ENCODE measurements at places on chromosomes 16 and 17. TPM values are rescaled to one million over a fixed set of nuclear protein-coding genes. Genes with fewer than 3 reads are reported as not detected.
A peak's percentile ranks its signal among the peaks of the same experiment; 100 is the strongest.

DNA sequence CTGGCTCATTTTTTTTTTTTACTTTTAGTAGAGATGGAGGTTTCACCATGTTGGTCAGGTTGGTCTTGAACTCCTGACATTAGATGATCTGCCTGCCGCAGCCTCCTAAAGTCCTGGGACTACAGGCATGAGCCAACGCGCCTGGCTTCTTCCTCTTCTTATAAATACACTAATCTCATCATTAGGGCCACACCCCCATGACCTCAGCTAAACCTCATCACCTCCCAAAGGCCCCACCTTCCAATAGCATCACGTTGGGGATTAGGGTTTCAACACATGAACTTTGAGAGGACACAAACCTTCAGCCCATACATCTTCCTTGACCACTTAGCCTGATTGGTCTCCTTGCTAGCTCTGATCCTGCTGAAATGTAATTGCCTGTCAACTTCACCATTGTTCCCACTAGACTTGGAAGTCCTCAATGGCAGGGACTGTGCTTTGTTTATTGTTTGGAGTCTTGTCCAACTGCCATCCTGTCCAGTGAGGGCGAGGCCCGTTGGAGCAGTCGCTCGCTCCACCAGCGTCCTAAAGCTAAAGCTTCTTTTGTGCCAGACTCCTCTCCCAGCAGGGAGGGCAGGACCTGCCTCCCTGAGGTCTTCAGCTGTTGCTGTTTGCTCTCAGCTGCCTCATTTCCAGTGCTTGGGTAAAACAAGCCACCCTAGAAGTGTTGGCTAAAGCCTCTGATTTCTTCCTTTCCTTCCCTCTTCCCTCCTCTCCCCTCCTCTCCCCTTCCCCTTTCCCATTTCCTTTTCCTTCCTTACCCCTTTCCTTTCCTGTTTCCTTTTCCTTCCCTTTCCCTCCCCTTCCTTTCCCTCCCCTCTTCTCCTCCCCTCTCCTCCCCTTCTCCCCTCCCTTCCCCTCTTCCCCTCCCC lies 85.3 kb downstream of the HAPSTR1 start:
- H3K4me3 ChIP-seq = no peak overlapping the region
- no peak for DNase-seq
- no peak overlapping the region for H3K27ac ChIP-seq
- no peaks in the 10 kb centered on the region for H3K27me3 ChIP-seq
- no peaks in the 10 kb centered on the region for H3K36me3 ChIP-seq

- peaks cover 6% of the 10 kb centered on the region for H3K4me1 ChIP-seq
- H3K27ac ChIP-seq = no peak overlapping the region
- peaks cover 15% of the 10 kb centered on the region for H3K27me3 ChIP-seq
These were observed 19.6 kb downstream of the OR1D5 start for GRCh38 chr17:3043737-3044365.

DNA sequence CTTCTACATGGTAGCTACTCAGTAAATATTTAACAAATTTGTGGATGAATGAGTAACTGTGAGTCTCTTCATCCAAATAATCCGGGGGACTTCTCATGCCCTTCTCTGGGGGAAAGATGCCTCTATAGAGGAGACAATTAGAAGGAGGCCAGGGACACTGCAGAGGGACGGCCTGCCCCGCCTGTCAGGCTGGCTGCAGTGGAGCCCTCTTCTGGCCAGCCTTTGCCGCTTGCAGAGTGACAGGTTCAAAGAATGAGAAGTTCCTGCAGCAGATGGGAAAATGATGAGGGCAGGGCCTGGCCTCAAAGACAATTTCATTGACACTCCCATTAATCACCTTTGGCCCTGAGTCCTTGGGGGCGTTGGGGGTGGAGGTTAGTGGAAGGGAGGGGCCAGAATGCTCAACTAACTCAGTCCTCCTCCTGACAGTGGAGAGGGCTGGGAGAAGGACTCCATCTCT lies 339.0 kb downstream of the MAF start:
- peaks cover 4% of the 10 kb centered on the region for H3K27me3 ChIP-seq
- H3K4me1 ChIP-seq = peaks cover 4% of the 10 kb centered on the region
- no peak overlapping the region for H3K4me3 ChIP-seq
- H3K27ac ChIP-seq = no peak overlapping the region
- no peaks in the 10 kb centered on the region for H3K36me3 ChIP-seq

DNA sequence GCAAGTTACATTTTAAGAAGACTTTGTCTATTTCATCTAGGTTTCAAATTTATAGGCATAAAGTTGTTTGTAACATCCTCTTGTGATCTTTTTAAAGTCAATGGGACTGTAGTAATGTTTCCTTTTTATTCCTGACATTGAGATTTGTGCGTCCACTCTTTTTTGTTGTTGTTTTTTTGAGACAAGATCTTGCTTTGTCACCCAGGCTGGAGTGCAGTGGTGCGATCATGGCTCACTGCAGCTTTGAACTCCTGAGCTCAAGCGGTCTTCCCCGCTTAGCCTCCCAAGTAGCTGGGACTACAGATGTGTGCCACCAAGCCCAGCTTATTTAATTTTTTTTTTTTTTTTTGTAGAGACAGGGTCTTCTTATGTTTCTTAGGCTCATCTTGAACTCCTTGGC lies 29.9 kb downstream of the RPTOR start:
- DNase-seq = no peak
- peaks cover 6% of the 10 kb centered on the region for H3K4me1 ChIP-seq
- H3K4me3 ChIP-seq = no peak overlapping the region
- H3K27ac ChIP-seq = no peak overlapping the region
- no peaks in the 10 kb centered on the region for H3K27me3 ChIP-seq
- H3K36me3 ChIP-seq = no peaks in the 10 kb centered on the region

DNA sequence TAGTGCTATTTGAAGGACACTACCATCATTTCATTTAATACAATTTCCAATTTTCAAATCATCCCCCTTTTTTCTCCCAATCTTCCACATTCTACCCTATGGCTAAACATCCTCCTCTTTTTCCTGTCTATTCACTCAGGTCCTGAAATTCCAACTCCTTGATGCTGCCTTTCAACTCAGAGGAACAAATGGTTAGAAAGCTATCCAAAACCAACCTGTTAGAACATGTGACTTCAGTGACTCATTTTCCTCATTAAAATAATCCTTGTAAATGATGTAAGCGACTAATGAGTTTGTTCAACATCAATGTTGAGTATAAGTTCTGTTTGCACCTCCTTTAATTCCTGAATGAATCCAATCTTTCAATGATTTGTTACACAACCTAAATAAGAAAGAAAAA lies 5.5 kb downstream of the PSMD12 start:
- H3K4me1 ChIP-seq = peaks cover 36% of the 10 kb centered on the region
- peaks cover 17% of the 10 kb centered on the region for H3K36me3 ChIP-seq
- no peaks in the 10 kb centered on the region for H3K27me3 ChIP-seq
- peak overlapping the region; percentile 19 for H3K27ac ChIP-seq

GRCh38 chr16:85398688-85399582 lies 214.2 kb upstream of the GSE1 start:
- H3K4me1 ChIP-seq = peaks cover 57% of the 10 kb centered on the region
- H3K36me3 ChIP-seq = no peaks in the 10 kb centered on the region
- H3K27me3 ChIP-seq = no peaks in the 10 kb centered on the region
- H3K27ac ChIP-seq = no peak overlapping the region
- no peak overlapping the region for H3K4me3 ChIP-seq

- no peaks in the 10 kb centered on the region for H3K36me3 ChIP-seq
- H3K4me1 ChIP-seq = peaks cover 11% of the 10 kb centered on the region
- H3K4me3 ChIP-seq = peak overlapping the region; percentile 60
- no peak overlapping the region for H3K27ac ChIP-seq
- no peaks in the 10 kb centered on the region for H3K27me3 ChIP-seq
- no peak for DNase-seq
These were observed 37.0 kb upstream of the PEMT start for GRCh38 chr17:17628388-17629008.

GRCh38 chr17:47708312-47708863 lies 14.4 kb downstream of the TBKBP1 start:
- H3K36me3 ChIP-seq = peaks cover 28% of the 10 kb centered on the region
- H3K4me1 ChIP-seq = peaks cover 1% of the 10 kb centered on the region
- no peak overlapping the region for H3K4me3 ChIP-seq
- no peak overlapping the region for H3K27ac ChIP-seq

GRCh38 chr17:50660042-50660886 lies 25.6 kb downstream of the ABCC3 start:
- peaks cover 25% of the 10 kb centered on the region for H3K4me1 ChIP-seq
- no peaks in the 10 kb centered on the region for H3K27me3 ChIP-seq
- no peak overlapping the region for H3K4me3 ChIP-seq
- H3K27ac ChIP-seq = peak overlapping the region; percentile 85

DNA sequence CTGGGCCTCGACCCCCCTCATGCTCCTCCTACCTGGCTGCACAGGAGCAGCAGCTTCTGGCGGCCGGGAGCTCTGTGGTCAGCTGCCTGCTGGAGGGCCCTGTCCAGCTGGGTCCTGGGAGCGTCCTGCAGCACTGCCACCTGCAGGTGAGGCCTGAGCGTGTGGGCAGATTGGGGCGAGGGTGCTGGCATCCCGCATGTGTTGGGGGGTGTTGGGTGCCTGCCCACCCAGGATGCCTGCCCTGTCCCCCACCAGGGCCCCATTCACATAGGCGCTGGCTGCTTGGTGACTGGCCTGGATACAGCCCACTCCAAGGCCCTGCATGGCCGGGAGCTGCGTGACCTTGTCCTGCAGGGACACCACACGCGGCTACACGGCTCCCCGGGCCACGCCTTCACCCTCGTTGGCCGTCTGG lies 16.5 kb downstream of the FCSK start:
- no peaks in the 10 kb centered on the region for H3K27me3 ChIP-seq
- DNase-seq = no peak
- H3K27ac ChIP-seq = no peak overlapping the region
- no peak overlapping the region for H3K4me3 ChIP-seq
- H3K4me1 ChIP-seq = peaks cover 3% of the 10 kb centered on the region

GRCh38 chr17:76447931-76448652 lies 4.9 kb downstream of the UBE2O start:
- H3K27me3 ChIP-seq = no peaks in the 10 kb centered on the region
- no peaks in the 10 kb centered on the region for H3K36me3 ChIP-seq
- H3K4me1 ChIP-seq = peaks cover 74% of the 10 kb centered on the region
- no peak overlapping the region for H3K27ac ChIP-seq

- H3K4me1 ChIP-seq = peaks cover 6% of the 10 kb centered on the region
- H3K27me3 ChIP-seq = no peaks in the 10 kb centered on the region
- H3K27ac ChIP-seq = no peak overlapping the region
- H3K4me3 ChIP-seq = no peak overlapping the region
- peaks cover 25% of the 10 kb centered on the region for H3K36me3 ChIP-seq
These were observed 17.1 kb upstream of the CRK start for GRCh38 chr17:1473170-1473569.

- no peak for DNase-seq
- H3K27ac ChIP-seq = peak overlapping the region; percentile 81
- H3K36me3 ChIP-seq = no peaks in the 10 kb centered on the region
- no peaks in the 10 kb centered on the region for H3K27me3 ChIP-seq
- H3K4me1 ChIP-seq = peaks cover 67% of the 10 kb centered on the region
These were observed 59.8 kb downstream of the CYTH1 start for GRCh38 chr17:78722246-78722761.

DNA sequence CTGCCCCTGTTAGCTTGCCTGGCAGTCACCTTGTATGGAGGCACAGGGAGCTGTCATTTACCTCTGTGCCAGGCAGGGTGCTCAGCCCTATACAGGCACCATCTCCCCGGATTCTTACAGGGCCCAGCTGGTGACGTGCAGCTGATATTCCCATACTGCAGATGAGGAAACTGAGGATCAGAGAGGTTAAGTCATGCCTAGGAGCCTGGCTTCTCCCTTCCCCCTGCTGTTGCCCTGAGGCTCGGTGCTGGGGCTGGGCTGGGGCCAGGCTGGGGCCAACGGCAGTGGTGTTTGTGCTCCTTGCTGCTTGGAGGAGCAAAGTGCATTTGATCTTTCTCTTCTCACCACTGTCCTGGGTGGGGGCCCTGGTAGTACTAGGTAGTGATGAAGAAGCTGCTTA lies 54.7 kb upstream of the IL34 start:
- H3K27me3 ChIP-seq = no peaks in the 10 kb centered on the region
- H3K27ac ChIP-seq = no peak overlapping the region
- H3K4me1 ChIP-seq = peaks cover 40% of the 10 kb centered on the region
- no peak overlapping the region for H3K4me3 ChIP-seq
- no peak for DNase-seq

The KRTAP2-3 gene
- total RNA-seq = not detected

The EFCAB5 gene
- 1.2 TPM for total RNA-seq

The HSD3B7 gene
- total RNA-seq = 7.5 TPM

The CCL22 gene
- total RNA-seq = not detected

The CEMP1 gene
- total RNA-seq = not detected

The ITGB3 gene
- 2.5 TPM for total RNA-seq
